Tibial artery (tissue), 4 donors: ENCODE measurements at places on chromosomes 3 and 15.

GRCh38 chr3:12929801-12930200 is 88.4 kb upstream of the RPL32 start:
- H3K4me3 ChIP-seq: no peak overlapping the region
- peaks cover 53% of the 10 kb centered on the region for H3K4me1 ChIP-seq
- H3K27ac ChIP-seq: no peak overlapping the region
- H3K36me3 ChIP-seq: peaks cover 46% of the 10 kb centered on the region
- no peak for DNase-seq
- no peaks in the 10 kb centered on the region for H3K27me3 ChIP-seq

- H3K36me3 ChIP-seq: peaks cover 13% of the 10 kb centered on the region
- no peak for DNase-seq
- peaks cover 20% of the 10 kb centered on the region for H3K4me1 ChIP-seq
- H3K4me3 ChIP-seq: peak overlapping the region; percentile 79
Measured at GRCh38 chr3:122562923-122563716, 980 bp downstream of the PARP9 start.

GRCh38 chr3:197083486-197083885 is 53.9 kb upstream of the MELTF start:
- no peaks in the 10 kb centered on the region for H3K36me3 ChIP-seq
- H3K4me3 ChIP-seq: no peak overlapping the region
- no peaks in the 10 kb centered on the region for H3K27me3 ChIP-seq
- no peaks in the 10 kb centered on the region for H3K4me1 ChIP-seq

DNA sequence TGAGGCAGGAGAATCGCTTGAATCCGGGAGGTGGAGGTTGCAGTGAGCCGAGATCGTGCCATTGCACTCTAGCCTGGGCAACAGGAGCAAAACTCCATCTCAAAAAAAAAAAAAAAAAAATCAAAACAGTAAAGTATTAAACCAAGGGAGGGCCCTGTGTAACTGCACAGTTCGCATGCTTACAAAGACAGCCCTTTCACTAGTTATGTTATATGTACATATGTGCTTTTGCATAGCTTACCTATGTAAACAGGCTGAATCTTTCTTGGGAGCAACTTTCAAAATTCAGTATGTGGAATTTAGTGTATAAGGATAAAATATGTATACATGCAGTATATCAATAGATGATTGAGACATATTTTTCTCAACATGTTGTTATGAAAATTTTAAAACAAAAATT is 16.1 kb upstream of the SLMAP start:
- DNase-seq: no peak
- H3K4me1 ChIP-seq: no peaks in the 10 kb centered on the region
- no peaks in the 10 kb centered on the region for H3K27me3 ChIP-seq
- no peak overlapping the region for H3K27ac ChIP-seq

DNA sequence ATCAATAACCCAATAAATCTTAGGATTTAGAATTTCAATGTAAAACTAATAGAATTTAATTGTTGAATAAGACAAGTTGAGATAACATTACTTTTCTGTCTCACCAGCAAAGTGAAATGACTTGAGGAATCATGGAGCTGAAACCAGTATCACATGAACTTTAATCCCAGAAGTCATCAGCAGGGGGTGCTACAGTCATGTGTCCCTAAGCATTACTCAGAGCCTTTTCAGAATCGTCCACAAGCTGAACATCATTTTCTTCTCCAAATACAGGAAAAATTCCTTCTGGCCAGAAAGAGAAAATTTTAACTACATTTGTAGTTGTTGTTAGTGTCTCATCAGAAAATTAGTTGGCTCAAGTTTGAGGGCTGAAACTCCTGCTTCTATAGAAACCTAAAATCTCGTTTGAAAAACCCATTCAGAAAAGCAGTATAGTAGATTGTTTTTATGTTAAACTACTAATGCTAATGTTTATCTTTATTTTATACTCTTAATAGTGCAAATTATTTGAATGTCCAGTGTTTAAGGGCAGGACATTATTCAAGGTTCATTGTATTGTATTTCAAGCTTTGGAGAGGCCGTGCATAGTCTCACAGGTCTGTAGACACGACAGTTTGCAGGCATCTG is 384.1 kb downstream of the PLOD2 start:
- H3K27me3 ChIP-seq: no peaks in the 10 kb centered on the region
- H3K27ac ChIP-seq: no peak overlapping the region
- H3K4me1 ChIP-seq: no peaks in the 10 kb centered on the region
- H3K36me3 ChIP-seq: no peaks in the 10 kb centered on the region
- no peak for DNase-seq
- H3K4me3 ChIP-seq: no peak overlapping the region

- H3K27me3 ChIP-seq: no peaks in the 10 kb centered on the region
- H3K4me3 ChIP-seq: no peak overlapping the region
- H3K4me1 ChIP-seq: peaks cover 2% of the 10 kb centered on the region
- H3K36me3 ChIP-seq: no peaks in the 10 kb centered on the region
Measured at GRCh38 chr3:189142527-189142926, 29.2 kb upstream of the TPRG1 start.

DNA sequence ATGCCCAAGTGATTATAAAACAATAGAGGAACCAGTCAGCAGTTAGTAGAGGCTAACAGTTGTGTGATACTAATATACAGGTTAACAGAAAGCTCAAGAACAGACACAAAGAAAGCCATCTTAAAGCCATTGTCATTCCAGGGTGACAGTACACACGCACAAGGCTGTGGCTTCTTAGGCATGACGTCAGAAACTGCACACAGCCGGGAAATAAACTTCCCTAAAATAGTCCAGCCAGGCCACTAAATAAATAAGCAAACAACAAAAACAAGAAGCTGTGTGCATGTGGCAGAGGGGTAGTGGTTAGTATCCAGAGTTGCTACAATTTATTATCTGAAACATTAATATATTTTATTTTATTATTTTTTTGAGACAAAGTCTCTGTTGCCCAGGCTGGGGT is 49.8 kb downstream of the PPCDC start:
- H3K27ac ChIP-seq: no peak overlapping the region
- H3K4me1 ChIP-seq: no peaks in the 10 kb centered on the region
- no peak for DNase-seq
- no peaks in the 10 kb centered on the region for H3K36me3 ChIP-seq

DNA sequence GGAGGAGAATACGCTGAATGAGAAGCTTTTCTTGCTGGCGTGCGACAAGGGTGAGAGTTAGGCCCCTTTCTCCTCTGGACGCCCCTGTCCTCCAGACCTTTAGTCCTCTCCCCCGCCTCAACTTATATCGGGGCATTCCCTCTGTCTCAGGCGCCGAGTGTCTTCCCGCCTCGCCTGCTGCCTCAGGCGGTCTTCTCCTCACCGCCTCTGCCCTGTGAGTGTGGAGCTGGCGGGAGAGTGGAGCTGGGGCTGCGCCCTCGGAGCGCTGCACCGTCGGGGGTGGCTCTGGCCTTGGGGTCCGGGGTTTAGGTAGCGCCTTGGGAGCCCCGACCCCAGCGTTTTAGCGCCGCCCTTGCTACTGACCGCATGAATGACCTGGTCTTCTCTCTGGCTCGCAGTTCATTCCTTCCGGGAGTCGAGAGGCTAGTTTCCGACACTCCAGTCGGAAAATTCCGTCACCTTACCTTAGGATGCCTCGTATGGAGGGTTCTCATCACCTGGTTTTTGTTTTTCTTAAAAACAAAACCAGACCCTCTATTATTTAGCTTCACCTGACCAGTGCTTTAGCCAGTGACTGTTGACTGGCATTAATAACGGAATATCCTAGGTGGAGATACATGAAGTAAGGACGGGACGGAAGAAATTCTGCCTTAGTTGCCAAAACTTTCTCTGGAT is 985 bp downstream of the TRPC1 start:
- no peaks in the 10 kb centered on the region for H3K36me3 ChIP-seq
- H3K27ac ChIP-seq: peak overlapping the region; percentile 78
- peak; percentile 31 for DNase-seq
- H3K4me1 ChIP-seq: peaks cover 24% of the 10 kb centered on the region

GRCh38 chr15:35450492-35450891 is 95.5 kb downstream of the DPH6 start:
- H3K27ac ChIP-seq: no peak overlapping the region
- H3K27me3 ChIP-seq: no peaks in the 10 kb centered on the region
- no peaks in the 10 kb centered on the region for H3K4me1 ChIP-seq
- no peak overlapping the region for H3K4me3 ChIP-seq
- no peaks in the 10 kb centered on the region for H3K36me3 ChIP-seq
- no peak for DNase-seq
